ENCODE measurements at places on chromosomes 3 and 15.
A peak's percentile ranks its signal among the peaks of the same experiment; 100 is the strongest.

- DNase-seq: no peak
These were observed 145.9 kb upstream of the LRRFIP2 start for GRCh38 chr3:37320276-37320675.

GRCh38 chr3:134482622-134483021 is 3.2 kb downstream of the ANAPC13 start:
- no peak for DNase-seq

DNA sequence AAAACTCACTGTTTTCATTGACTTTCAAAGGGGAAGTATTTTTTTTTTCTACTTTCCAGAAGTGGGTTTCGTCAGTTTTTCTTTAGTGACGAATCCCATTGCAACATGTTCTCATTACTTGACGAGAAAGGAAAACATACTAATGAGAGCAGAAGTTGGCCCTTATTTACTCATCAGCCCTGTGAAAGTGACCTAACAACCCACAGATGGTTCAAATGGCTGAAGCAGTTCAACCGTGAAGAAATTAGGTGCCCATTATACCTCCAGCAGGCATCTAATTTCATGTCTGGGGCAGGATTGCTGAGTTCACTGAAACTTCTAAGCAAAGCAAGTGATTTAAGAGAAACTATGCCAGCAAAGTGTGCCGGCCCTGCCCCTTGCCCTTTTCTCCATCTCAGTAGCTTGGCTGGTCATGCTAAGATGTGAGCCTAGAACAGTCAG is 9.0 kb downstream of the AQP9 start:
- no peak for DNase-seq

GRCh38 chr3:113783463-113783862 is 36.6 kb downstream of the ATP6V1A start:
- no peak for DNase-seq

GRCh38 chr3:39362192-39362591 is 21.0 kb upstream of the SLC25A38 start:
- DNase-seq: no peak

DNA sequence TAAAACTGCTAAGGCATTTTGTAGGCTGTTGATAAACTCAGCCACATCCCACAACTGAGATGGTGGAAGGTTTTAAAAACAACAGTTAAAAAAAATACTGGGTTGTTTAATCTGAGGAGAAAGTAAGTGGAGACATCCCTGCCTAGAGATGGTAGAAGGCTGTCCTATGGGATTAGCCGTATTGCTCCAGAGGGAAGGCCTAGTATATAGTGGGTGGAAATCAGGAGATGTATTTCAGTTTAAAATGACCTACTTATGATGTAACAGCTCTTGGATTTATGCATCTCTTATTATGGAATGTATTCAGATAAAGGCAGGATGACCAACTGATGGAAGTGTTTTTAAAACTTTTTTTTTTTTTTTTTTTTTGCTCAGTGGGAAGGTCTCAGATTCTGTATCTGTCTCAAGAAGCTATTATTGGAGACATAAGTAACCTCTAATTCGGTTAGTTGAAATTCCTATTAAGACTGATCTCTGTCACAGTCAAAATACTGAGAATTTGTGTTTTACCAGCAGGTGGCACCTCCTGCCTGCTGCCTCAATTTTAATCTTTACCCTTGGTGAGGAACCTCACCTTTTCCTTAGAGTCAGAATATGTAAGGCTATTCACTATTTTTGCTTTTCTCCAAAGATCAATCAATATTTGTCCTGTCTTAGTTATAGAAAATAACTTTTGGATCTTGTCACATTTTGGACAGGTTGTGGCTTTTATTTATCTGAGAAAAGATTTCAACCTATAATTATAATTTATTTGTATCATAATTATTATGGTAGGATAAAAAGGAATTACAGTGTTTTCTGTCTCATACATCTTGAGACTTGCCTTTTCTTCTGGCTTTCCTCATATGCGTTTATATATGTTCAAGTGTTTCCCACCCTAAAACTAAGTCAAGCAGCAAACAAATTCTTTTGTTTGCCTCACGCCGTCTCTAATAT is 63.0 kb downstream of the VPS8 start:
- DNase-seq: peak; percentile 31

DNA sequence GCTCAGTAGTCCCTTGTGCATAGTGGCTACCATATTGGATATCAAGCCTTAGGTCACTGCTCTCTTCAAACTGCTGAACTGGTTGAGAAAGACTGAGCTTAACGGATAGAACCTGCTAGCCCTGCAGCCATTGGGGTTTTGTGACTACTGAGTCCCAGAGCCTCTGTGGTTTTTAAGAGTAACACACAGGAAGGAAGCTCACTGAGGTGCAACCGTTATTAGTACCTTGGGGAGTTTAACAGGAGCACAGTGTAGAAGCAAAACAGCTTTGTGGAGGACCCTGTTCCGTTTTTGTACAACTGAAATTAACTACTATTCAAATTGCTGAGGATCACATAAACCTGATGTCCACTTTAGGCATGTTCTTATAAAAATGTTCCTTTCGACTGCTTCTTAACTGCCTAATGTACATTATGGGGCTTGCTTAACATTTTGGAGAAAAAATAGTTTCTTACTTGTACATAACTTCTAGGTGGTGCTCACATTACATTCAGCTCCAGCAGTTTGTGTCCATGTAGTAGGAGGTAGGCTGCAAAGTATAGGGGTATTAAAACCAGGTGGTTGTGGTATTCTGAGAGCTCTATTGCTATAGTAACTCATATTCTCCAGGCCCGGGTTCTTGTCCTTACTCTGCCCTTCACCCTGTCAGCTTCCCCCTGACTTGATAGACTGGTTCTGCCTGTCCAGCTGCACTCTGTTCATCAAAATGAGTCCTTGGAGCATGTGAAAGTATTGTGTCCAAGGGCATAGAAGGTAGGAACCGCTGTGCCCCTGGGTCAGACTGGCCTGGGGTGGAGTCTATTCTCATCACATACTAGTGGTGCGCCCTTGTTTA is 17.3 kb downstream of the PXK start:
- no peak for DNase-seq

- DNase-seq: no peak
These were observed 477.1 kb downstream of the EPHB1 start for GRCh38 chr3:135272026-135272669.

- no peak for DNase-seq
These were observed 217.6 kb downstream of the MBNL1 start for GRCh38 chr3:152486364-152486763.

GRCh38 chr3:123151251-123151705 is 50.5 kb upstream of the SEC22A start:
- DNase-seq: no peak

DNA sequence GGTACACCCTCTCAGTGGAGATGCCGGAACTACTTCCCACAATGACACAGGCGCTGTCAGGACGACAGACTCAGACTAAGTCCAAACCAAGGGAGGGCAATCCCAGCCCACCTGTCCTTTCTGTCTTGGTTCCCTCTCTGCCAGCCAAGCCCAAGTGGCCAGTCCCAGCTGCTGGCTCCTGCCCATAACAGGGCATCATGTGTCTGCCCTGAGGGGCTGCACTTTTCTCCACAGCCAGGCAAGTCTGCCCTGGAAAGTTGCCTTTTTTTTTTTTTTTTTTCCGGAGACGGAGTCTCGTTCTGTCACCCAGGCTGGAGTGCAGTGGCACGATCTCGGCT is 20.0 kb upstream of the BCL2A1 start:
- DNase-seq: no peak

DNA sequence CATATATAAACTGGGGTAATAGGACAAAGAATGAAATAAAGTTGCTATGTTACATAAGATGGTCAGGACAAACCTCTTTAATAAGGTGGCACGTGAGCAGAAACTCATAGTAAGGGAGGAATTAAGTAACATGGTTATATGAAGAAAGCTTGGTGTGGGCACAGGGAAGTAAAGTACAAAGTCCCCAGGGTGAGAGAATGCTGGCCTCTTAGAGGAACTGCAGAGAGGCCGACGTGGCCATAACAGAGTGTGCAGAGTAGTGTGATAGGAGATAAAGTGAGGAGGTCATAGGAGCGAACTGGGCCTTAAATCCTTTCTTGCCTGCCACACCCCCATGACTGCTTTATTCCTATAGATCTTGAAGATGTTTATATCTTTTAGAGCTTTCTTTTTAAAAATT is 17.4 kb upstream of the RBMS3 start:
- DNase-seq: no peak

- no peak for DNase-seq
These were observed 124.1 kb downstream of the THRB start for GRCh38 chr3:24370352-24371090.

GRCh38 chr3:98732286-98733052 is 30.7 kb upstream of the ST3GAL6 start:
- peak; percentile 89 for DNase-seq

GRCh38 chr3:8665407-8665896 is 20.9 kb upstream of the SSUH2 start:
- DNase-seq: no peak

DNA sequence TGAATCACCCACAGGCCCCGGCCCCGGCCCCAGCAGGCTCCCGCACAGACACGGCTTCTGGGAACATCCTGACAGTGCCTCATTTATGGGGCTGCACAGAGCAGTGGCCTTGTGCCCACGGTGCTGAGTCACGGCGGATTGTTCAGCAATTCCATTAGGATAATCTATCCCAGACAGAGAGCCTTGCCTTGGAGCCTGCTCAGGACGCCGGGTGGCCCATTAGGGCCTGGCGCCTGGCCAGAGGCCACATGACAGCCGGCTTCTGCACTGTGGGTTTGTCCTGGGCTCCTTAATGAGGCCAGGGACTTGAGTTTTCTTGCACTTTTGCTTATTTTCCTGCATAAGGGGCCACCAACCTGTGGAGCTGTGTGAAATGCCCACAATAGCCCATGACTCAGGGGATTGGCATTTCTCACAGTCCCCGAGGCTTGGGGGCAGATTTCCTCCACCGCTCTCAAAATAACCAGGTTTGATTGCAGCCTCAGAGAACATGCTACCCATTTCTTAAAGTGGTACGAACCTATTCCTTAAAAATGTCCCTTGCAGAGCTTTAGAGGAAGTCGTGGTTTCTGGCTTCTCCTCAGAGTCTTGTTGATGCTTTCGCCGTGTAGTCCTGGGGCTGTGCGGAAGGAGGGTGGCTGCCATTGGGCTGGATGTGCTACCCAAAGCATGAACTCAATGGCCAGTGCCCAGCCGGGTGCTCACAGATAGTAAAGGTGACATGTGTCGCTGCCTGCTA is 19.0 kb downstream of the SYNM start:
- DNase-seq: peak; percentile 71

GRCh38 chr15:67813104-67813634 is 12.1 kb upstream of the SKOR1 start:
- DNase-seq: no peak

- no peak for DNase-seq
These were observed 9.6 kb downstream of the CLDND1 start for GRCh38 chr3:98513091-98513511.

DNA sequence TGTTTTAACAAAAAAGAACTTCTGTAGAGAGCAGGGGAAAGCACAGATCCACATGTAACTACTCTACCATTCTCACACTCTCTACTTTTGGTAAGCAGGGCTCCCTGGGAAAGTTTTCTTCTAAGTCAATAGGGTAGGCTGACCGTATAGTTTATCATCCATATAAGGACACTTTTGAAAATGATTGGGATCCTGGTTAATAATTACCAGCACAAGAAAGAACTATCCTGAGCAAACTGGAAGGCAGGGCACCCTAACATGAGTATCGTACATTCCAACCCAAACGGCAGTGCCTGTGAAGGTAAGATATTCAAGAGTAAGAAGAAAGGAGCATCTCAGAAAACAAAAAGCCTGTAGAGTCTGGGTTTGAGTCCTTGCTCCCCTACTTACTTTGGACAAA is 22.1 kb downstream of the SUSD5 start:
- no peak for DNase-seq

GRCh38 chr3:139472380-139473010 is 3.8 kb downstream of the RBP2 start:
- no peak for DNase-seq

GRCh38 chr3:40437889-40438288 is 19.2 kb upstream of the RPL14 start:
- DNase-seq: no peak

- DNase-seq: no peak
These were observed 3.3 kb downstream of the GTF2A2 start for GRCh38 chr15:59654046-59654445.

DNA sequence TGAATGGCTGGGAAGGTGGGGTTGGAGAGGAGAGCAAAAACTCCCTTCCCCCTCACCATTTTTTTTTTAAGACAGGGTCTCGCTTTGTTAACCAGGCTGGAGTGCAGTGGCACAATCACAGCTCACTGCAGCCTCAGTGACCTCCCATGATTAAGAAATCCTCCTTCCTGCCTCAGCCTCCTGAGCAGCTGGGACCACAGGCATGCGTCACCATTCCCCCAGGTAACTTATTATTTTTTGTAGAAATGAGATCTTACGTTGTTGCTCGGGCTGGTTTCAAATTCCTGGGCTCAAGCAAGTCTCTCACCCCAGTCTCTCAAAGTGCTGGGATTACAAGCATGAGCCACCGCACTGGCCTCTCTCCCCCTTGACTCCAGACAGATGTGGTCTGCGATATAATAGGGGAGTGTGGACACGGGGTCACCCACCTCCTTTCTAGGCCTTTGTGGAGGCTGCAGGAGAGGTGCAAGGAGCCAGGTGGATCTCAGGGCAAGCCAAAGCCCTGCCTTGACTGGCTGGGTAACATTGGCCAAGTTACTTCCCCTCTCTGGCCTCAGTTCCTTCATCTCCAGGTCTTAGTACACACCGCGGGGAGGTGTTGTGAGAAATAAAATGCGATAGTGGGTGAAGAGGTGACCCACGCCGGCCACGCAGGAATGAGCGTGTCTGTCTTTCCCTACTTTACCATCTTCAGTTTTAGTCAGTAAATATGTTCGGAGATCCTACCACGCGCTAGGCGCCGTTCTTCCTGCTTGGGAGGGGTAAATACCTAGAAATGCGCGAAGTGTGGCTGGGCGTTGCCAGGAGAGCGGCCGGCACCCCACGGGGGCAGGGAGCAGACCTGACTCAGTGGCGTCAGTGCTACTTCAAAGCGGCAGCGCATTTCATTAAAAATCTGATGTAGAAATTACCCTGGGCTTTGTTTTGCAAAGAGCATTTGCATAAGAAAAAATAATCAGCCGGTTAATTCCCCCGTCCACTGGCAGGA is 20.2 kb upstream of the CORO2B start:
- DNase-seq: no peak

- no peak for DNase-seq
These were observed 77.6 kb upstream of the RAP2B start for GRCh38 chr3:153084431-153084830.

DNA sequence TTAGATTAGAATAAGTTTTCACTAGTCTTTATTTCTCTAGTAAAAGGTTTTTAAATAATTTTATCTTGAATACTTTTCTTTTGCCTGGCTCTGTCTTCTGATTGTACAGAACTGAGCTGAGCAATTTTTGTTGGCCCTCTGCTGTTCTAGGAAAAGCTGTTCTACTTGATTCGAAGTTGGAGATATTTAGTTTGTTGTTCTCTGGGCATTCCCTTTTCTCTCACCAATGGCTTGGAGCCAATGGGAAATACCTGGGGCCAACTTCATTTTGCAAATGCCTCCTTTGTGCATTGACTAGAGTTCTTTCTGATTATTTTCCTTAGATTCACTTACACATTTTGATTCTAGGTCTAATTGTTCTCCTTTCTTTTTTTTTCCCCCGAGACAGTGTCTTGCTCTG is 16.5 kb downstream of the ABHD5 start:
- DNase-seq: no peak
